ENCODE measurements at places on chromosomes 5 and 9. TPM values are rescaled to one million over a fixed set of nuclear protein-coding genes. Genes with fewer than 3 reads are reported as not detected.
A peak's percentile ranks its signal among the peaks of the same experiment; 100 is the strongest.

DNA sequence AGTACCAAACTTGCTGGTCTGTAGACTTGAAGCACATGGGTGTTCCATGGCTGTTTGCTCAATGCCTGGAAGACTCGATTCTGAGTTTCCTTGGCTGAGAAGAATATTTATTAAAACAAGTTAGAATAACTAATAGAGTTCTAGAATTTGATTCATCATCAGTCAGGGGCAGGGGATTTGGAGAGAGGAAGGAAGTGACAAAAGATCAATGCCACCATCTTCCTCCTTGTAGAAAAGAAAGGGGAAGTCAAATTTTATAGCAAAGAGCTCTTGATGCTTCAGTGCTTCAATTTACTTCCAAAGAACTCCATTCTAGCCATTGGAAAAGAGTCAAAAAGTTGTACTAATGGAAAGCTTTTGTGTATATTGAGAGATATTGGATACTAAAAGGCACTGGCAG lies 236.3 kb downstream of the MCTP1 start:
- H3K36me3 ChIP-seq, result no peaks in the 10 kb centered on the region
- H3K27ac ChIP-seq, result no peak overlapping the region
- H3K4me1 ChIP-seq, result no peaks in the 10 kb centered on the region
- H3K27me3 ChIP-seq, result no peaks in the 10 kb centered on the region
- DNase-seq, result no peak

The MARCOL gene
- not detected for total RNA-seq

The ARSI gene
- 0.24 TPM for total RNA-seq

DNA sequence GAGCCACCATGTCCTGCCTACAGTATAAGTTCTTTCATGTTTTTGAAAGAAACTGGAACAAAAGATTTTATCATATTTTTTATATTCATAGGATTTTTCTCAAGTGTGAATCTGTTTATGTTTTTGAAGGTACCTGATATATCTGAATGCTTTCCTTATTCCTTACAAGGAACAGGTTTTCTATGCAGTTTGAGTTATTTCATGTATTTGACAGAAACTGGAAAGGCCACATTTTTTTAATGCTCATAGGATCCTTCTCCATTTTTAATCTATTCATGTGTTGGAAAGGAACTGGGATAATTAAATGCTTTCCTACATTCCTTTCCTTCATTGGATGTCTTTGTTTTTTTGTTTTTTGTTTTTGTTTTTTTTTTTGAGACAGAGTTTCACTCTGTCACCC lies 15.7 kb upstream of the FBXW2 start:
- H3K27ac ChIP-seq, result no peak overlapping the region
- DNase-seq, result no peak
- no peak overlapping the region for H3K4me3 ChIP-seq
- H3K4me1 ChIP-seq, result no peaks in the 10 kb centered on the region

DNA sequence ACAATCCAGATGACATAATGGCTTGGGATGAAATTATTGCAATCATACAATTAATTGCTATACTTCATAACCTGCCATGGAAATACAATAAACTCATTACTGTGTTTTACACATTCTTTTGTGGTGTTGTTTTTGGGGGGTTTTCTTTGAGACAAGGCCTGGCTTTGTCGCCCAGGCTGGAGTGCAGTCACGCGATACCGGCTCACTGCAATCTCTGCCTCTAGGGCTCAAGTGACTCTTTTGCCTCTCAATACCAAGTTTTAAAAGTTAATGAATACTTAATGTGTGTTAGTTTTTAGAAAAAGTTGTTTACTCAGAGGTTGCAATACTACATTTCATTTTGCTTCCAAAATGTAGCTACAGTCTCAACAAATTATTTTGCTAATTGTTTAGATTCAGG lies 598.4 kb downstream of the CHSY3 start:
- no peaks in the 10 kb centered on the region for H3K36me3 ChIP-seq
- H3K27me3 ChIP-seq, result no peaks in the 10 kb centered on the region
- peaks cover 4% of the 10 kb centered on the region for H3K4me1 ChIP-seq
- no peak overlapping the region for H3K27ac ChIP-seq
- no peak overlapping the region for H3K4me3 ChIP-seq

The MAPKAP1 gene
- total RNA-seq, result 61.9 TPM

DNA sequence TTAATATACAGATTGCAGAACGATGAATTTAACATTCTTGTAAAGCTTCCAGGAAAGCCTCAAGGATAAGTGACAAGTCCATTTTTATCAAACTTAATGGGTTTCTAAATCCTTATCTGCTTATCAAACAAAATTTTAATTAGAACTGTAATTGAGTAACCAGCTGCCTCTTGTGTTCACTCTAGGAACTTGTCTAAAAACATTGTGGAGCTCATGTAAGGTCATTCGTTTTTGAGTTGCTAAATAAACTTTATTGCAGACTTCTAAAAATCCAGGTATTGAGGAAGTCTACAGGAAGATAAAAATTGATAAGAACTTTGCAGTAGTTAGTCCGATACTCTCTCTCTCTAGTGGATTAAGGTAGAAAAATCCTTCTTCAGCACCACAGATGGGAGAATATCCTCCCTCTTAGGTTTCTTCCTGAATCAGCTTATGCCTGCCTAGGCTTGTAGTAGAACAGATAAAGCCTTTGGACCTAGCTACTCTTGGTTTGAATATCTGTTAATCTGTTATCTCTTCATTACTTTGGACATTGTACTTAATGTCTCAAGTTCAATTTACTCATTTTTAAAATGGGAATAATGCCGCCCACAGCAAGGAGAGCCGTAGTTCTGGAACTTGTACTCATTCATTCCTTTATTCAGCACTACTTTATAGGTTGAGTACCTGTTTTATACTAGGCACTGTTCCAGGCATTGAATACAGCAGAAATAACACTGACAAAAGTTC lies 60.0 kb upstream of the DHFR start:
- H3K27me3 ChIP-seq, result no peaks in the 10 kb centered on the region
- H3K4me1 ChIP-seq, result peaks cover 10% of the 10 kb centered on the region
- H3K4me3 ChIP-seq, result no peak overlapping the region
- no peak overlapping the region for H3K27ac ChIP-seq
- DNase-seq, result no peak

- H3K27me3 ChIP-seq, result peaks cover 22% of the 10 kb centered on the region
- no peaks in the 10 kb centered on the region for H3K36me3 ChIP-seq
- peaks cover 4% of the 10 kb centered on the region for H3K4me1 ChIP-seq
Observed at GRCh38 chr5:138448481-138449398, 9.9 kb downstream of the REEP2 start.

- peaks cover 7% of the 10 kb centered on the region for H3K36me3 ChIP-seq
- peak; percentile 55 for DNase-seq
- H3K4me1 ChIP-seq, result peaks cover 64% of the 10 kb centered on the region
- peak overlapping the region; percentile 89 for H3K4me3 ChIP-seq
Observed at GRCh38 chr5:68287976-68288706, 72.6 kb downstream of the PIK3R1 start.

DNA sequence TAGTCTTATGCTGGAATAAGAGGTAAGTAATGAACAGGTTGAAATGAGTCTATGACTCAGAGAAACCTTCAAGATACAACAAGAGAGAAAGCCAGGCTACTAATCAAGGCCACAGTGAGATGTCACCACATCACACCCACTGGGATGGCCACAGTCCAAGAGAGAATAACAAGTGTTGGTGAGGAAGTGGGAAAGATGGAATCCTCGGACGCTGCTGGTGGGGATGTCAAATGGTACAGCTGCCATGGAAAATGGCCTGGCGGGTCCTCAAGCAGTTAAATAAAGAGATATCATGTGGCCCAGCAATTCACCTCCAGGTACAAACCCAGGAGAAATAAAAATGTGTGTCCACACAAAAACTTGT lies 41.9 kb upstream of the NEURL1B start:
- H3K27me3 ChIP-seq, result peaks cover 43% of the 10 kb centered on the region
- no peak overlapping the region for H3K27ac ChIP-seq
- no peak for DNase-seq
- H3K4me1 ChIP-seq, result peaks cover 17% of the 10 kb centered on the region

- no peak overlapping the region for H3K4me3 ChIP-seq
- no peaks in the 10 kb centered on the region for H3K4me1 ChIP-seq
- peaks cover 62% of the 10 kb centered on the region for H3K27me3 ChIP-seq
- H3K27ac ChIP-seq, result no peak overlapping the region
Observed at GRCh38 chr5:132016721-132017250, 5.3 kb upstream of the ACSL6 start.

The NME5 gene
- total RNA-seq, result 9.9 TPM

DNA sequence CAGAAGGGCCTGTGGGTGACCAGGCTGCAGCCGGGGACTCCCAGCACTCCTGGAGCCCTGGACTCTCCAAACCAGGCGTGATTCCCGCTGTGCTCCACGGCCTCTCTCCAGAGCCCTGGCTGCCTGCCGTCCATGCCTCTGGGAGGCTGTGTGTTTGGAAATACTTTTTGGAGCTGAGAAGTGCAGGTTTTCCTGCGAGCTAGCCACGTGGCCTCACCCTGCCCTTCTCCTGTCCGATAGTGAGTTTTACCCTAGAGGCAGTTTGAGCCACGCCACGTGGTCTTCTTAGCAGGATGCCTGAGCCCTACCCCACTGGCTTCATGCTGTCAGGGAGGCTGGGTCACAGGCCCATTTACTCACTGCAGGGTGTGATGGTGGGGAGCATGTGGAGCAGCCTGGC lies 71.3 kb downstream of the COL5A1 start:
- H3K27ac ChIP-seq, result no peak overlapping the region
- H3K27me3 ChIP-seq, result no peaks in the 10 kb centered on the region
- H3K4me3 ChIP-seq, result no peak overlapping the region
- no peak for DNase-seq

The ITGA1 gene
- 6.4 TPM for total RNA-seq

DNA sequence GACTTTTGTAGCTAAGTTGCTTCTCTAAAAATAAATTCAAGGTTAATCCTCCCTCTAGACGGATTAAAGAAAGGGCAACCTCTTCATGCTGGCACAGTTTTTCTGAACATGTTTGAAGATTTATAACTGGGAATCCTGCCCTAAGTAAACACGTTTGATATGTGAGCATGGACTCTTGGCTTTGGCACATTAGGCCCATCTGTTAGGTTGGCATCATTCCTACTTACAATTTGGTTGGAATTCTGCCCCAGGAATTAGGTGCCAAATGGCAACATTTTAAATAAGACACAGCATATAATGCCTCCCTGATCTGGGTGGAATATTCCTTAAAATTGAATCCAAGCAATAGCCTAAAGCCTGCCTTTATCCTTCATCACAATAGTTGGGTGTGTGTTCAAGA lies 372.3 kb upstream of the CDH18 start:
- no peaks in the 10 kb centered on the region for H3K4me1 ChIP-seq
- no peak overlapping the region for H3K27ac ChIP-seq
- no peaks in the 10 kb centered on the region for H3K27me3 ChIP-seq
- no peak for DNase-seq
- H3K36me3 ChIP-seq, result no peaks in the 10 kb centered on the region

The DNAJC25 gene
- 8.5 TPM for total RNA-seq

- H3K36me3 ChIP-seq, result no peaks in the 10 kb centered on the region
- H3K27me3 ChIP-seq, result no peaks in the 10 kb centered on the region
- no peak overlapping the region for H3K4me3 ChIP-seq
Observed at GRCh38 chr5:159533197-159533596, 202.9 kb upstream of the IL12B start.

The DNAH5 gene
- total RNA-seq, result 1.4 TPM

The PLPP7 gene
- 3.6 TPM for total RNA-seq

DNA sequence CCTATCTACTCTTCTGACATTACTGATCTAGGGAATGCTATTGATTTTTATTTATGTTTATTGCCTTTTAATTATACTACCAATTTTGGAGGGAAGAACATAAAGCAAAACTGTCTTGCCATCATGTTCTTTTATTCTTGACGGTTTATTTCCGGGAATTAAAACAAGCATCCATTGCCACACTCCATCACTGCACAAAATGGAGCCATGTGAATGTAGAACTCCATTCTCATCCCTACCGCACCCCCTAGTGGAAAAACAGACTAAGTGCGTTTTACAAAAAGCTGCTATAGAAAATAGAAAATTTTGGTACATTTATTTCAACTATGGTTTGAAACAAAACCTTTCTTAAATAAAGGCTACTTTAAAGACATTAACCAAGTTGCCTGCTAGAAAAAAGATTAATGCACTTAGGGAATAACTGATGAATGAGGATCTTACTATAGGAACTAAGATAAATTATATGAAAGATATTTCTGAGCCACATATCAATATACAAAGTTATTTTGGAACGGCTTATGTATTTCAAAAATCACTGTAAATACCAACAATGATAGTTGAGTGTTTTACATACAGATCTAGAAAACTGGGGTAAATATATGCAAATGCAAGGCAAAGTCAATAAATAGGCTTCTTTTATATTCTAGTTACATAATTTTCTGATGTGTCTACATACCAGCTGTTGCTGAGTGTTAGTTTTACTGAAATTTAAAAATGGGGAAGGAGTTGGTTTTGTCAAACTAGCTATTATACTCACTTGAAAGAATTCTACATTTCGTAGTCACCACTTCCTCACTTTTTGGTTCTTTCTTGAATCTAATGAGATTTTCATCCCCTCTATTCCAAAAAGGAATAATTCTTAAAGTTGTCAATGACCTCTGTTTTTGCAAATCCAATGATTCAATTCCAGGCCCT lies 26.5 kb downstream of the OXCT1 start:
- no peaks in the 10 kb centered on the region for H3K27me3 ChIP-seq
- H3K36me3 ChIP-seq, result peaks cover 5% of the 10 kb centered on the region
- no peaks in the 10 kb centered on the region for H3K4me1 ChIP-seq
- DNase-seq, result no peak

DNA sequence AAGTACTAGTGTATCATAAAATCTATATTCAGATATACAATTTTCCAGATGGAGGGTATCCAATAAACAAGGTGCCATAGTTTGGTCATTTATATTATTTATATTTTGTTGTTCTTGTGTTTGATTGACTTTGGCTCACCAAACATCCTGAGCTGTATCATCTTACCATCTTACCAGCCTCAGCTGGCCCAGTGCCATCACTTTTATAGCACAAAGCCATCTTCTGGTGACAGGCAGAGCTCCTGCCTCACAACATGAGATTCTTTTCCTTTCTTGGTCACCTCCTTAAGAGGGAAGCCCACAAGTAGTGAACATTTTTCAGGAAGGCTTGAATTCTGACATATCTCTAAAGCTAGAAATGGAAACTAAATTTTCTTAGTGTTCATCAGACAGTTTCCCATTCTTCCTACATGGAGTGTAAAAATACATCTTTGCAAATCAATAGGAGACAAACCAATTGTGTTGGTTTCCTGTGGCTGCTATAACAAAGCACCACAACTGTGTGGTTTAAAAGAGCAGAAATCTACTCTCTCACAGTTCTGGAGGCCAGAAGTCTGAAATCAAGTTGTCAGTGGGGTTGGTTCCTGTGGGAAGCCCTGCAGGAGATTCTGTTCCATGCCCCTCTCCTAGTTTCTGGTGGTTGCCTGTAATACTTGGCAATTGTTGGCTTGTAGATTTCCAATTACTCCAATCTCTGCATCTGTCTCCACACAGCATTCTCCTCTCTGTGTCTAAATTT lies 341.8 kb downstream of the MAN2A1 start:
- no peak overlapping the region for H3K27ac ChIP-seq
- no peaks in the 10 kb centered on the region for H3K36me3 ChIP-seq
- H3K27me3 ChIP-seq, result no peaks in the 10 kb centered on the region
- H3K4me1 ChIP-seq, result peaks cover 10% of the 10 kb centered on the region

GRCh38 chr9:128532581-128532980 lies 19.8 kb upstream of the SPTAN1 start:
- no peaks in the 10 kb centered on the region for H3K4me1 ChIP-seq
- no peak overlapping the region for H3K27ac ChIP-seq
- no peaks in the 10 kb centered on the region for H3K27me3 ChIP-seq
- DNase-seq, result no peak
- no peak overlapping the region for H3K4me3 ChIP-seq

The MPDZ gene
- total RNA-seq, result 67.2 TPM

Measured in progenitor cell of endocrine pancreas (in vitro differentiated cells).